GM12891 (cell line): ENCODE measurements at places on chromosomes 16 and 17.

DNA sequence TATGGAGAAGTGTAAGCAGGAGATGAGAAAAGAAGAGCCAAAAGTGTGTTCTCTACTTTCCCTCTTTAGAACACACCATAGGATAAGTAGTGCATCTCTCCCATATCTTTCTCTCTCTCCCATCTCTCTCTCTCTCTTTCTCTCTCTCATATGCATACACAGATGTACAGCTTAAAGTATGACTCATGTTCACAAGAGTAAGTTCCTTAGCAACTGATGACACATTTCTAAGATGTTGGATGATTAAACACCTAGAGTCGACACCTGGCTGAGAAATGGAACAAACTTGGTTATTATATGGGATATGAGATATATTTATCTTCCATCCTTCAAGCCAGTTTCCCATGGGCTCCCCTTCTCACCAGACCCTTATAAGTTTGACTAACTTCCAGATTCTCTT, 113.5 kb downstream of the TMEM132E start:
- no peak for DNase-seq

DNA sequence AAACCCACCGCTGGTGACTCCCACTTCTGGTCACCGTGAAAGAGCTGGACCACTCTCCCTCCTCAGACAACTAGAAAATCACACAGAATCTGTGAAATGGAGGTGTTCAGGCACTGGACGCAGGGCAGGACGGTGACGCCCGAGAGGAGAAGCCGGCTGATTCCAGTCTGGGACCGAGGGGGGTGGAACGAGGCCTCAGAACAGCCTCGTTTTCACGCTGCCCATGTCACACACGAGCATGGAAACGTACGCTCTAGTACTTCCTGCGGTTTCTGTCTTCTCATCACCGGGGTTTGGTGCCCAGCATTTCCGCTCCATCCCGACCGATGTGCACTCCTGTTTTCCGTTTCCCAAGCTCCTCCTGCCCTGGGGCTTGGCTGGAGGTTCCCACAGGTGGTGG, 101.8 kb upstream of the METRNL start:
- no peak for DNase-seq

GRCh38 chr17:44828919-44829522, 1.1 kb downstream of the GJC1 start:
- DNase-seq = no peak

GRCh38 chr16:2428784-2429033, 538 bp upstream of the CCNF start:
- DNase-seq = no peak

GRCh38 chr17:32697728-32698625, 178.9 kb downstream of the MYO1D start:
- no peak for DNase-seq

DNA sequence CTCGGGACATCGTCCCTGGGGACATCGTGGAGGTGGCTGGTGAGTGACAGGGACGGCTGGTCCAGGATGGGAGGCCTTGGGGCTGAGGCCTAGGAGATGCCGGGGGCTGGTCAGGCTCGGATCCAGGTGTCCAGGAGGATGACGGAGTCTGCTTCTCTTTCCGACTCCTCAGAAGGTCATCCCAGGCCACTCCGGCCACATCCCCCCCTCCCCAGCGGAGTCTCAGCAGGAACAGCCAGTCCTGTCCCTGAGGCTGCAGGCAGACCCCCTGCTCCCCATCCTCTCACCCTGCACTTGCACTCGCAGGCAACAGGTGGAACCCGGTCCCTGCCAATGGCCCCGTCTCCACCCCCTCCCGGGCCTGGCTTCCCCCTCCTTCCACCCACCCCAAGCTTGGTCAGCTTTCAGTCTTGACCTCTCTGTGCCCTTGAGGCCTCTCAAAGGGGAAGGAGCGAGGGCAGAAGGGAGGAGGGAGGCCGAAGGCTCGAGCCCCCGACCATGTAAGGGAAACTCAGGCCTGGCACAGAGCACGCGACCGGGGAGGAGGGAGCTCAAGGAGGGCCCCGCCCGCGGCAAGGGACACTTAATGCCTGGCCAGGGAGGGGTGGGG, 4.4 kb downstream of the ATP2A1 start:
- DNase-seq = no peak

- no peak for DNase-seq
These were observed 756.4 kb upstream of the EEF2KMT start for GRCh38 chr16:5854027-5854426.

- DNase-seq = no peak
These were observed 6.6 kb downstream of the SLC22A31 start for GRCh38 chr16:89193576-89194293.

DNA sequence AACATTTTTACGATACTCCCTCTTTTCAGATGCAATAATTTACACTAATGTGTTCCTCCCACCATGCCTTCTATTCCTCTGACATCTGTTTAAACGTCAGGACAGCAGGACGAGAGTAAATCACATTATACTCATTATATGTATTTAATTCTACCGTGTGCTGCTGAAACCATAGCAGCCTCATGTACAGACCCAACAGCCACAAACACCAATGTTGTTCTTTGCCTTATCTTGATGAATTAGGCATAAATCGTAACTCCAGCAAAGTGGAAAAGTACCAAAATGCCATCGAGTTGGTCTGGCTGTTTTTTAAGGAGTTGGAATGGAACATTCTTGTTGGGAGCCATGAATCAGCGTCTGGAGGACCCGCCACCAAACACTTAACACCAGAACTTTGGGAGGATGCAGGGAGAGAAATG, 82.9 kb upstream of the FOXF1 start:
- DNase-seq = no peak

DNA sequence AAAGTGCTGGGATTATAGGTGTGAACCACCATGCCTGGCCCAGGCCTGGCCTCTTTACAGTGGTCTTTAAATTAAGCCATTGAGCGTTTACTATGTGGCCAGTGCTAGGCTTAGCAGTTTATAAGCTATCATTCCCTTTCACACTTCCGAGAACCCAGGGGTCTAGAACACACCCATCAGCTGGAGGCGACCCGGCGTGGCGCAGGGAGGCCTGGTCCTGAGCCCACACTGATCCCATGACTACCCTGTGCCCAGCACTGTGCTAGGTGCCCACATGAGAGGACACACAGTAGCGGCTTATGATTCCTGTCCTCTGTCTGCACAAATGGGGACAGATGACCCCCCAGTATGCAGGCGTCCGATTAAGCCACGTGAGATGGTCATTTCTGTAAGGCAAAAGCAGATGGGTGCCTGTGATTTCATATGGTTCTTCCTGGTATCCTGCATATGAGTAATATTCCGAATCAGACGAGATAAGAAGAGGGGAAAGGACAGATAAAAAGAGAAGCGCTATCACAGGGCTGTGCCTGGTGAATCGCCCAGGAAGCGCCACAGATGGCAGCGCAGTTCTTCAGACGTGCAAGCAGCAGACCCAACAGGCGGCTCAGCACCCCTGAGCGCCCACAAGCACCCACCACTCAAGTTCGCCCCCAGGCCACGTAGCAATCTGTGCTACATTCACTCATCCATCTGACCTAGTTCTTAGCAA, 5.3 kb downstream of the OSGIN1 start:
- DNase-seq = no peak

GRCh38 chr17:47757386-47757785, 24.4 kb downstream of the TBX21 start:
- DNase-seq = no peak
